ENCODE measurements at places on chromosomes 5 and 9.

- DNase-seq, result peak; percentile 7
Measured at GRCh38 chr9:121992571-121993212, 100.4 kb downstream of the TTLL11 start.

GRCh38 chr5:139855451-139855850 is 59.8 kb downstream of the PSD2 start:
- no peak for DNase-seq

GRCh38 chr9:69572611-69573010 is 99.6 kb downstream of the APBA1 start:
- no peak for DNase-seq

- no peak for DNase-seq
Measured at GRCh38 chr5:107621089-107621488, 49.6 kb downstream of the EFNA5 start.

DNA sequence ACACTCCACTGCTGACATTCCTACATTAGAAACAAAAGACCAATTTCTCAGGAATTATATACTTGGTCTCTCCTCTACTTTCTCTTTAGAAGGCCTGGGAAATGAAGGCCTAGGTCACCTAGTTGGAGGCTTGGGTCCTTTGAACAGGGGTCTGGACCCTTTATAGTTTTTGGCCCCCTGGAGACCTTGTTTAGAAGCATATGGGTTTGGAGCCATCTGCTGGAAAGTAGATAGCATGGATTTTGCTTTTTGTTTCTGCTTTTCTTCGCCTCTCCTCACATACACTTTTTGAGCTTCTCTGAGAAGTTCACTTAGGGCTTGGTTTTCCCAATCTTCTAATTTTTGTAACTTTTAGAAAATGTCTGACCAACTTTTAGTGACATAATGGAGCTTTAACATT is 67.1 kb upstream of the CDK20 start:
- DNase-seq, result no peak

- peak; percentile 56 for DNase-seq
Measured at GRCh38 chr9:81113453-81114124, 575.8 kb downstream of the TLE1 start.

DNA sequence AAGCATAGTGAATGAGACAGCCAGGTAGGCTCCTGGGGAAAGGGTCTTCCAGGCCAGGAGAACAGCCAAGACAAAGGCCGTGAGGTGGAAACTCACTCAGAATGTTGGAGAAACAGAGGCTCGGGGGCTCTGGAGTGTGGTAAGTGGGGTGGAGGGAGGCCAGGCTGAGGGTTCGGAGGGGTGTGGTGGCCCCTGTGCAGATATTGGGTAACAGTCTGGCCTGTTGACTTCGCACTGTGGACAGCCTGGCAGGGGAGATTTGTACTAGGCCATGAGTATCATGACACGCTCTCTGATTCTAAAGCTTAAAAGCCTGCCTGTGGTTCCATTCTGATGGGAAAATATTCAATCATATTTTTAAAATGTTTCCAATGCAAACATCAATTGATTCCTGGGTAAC is 239.3 kb downstream of the GADD45G start:
- no peak for DNase-seq

GRCh38 chr9:26058111-26058895 is 380.1 kb upstream of the TUSC1 start:
- DNase-seq, result no peak

All from NCI-H1930 (cell line).